Stimulated activated CD8-positive, alpha-beta memory T cell treated with anti-CD3 and anti-CD28 coated beads, Interleukin-12 subunit alpha, Interleukin-12 subunit beta, amount 100 ng/mL, for 4 hours (primary cell): ENCODE measurements at places on chromosomes 7 and 10.
A peak's percentile ranks its signal among the peaks of the same experiment; 100 is the strongest.

DNA sequence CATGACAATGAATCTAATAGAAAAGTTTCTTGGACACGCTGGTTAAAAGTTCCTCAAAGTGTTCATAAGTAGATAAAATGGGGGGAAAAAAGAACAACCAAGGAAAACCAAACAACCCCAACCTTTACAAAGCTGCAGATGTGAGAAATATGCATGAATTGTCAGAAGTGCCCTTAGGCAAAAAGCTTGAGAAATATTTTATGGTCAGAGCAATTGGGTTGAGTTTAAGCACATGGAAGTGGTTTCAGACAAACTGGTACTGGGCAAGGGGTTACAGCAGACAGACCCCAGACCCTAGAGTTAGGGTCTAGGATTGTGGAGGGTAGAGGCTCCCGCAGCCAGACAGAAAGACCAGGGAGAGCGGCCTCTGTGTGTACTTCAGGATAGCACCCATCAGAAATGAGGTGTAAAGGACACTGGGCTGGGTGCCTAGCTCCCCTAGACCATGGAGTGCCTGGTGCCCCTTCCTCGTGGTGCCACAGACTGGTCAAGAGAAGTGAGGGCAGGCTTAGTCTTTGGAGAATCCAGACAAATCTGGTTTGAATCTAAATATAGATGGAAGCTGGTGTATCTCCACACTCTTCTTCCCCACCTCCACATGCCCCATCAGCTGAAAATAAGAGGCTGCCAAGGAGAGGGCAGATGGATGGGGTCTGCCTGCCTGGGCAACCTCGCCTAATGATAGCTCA is 37.3 kb downstream of the PNLIPRP2 start:
- DNase-seq = no peak

DNA sequence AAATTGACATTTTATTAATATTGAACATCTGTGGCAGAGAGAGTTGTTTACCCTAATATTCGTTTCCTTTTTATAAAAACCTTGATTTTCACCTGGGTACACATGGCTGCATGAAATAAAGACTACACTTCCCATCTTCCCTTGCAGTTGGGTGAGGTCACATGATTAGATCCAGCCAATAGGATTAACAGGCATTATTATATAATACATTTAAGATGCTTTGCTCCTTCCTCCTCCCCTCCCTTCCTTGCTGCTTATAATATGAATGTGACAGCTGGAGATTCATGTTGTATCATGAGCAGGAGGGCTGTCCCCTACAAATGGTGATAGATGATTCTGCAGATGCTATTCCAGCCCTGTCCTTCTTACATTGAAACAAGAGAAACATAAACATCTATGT is 146.6 kb downstream of the SH2D4B start:
- DNase-seq = no peak

DNA sequence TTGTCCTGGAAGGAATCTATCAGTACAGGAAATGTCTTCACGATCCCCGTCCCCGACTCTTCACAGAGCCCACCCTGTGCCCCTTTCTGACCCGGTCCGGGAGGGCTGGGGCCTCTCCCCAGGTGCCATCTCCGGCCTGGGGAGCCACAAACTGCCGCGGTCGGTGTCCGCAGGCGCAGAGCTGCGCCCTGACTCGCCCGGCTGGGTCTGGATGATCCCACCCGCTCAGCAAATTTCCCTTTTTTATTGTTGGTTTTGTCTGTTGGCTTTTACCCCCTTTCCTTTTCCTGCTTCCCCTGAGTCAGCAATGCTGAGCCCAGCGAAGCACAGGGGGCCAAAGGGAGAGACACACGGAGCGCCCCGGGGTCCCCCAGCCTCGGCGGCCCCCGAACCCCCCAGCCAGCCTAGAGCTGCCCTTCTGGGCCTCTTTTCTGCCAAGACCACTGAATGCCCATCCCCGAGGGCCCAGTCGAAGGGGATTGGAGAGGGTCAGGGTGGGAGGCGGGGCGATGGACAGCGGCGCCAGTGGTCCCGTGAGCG is 30.9 kb downstream of the LEP start:
- DNase-seq = no peak

- no peak for DNase-seq
Observed at GRCh38 chr10:113122947-113123346, 172.9 kb downstream of the TCF7L2 start.

- DNase-seq = no peak
Observed at GRCh38 chr10:77188521-77188920, 449.1 kb downstream of the KCNMA1 start.

DNA sequence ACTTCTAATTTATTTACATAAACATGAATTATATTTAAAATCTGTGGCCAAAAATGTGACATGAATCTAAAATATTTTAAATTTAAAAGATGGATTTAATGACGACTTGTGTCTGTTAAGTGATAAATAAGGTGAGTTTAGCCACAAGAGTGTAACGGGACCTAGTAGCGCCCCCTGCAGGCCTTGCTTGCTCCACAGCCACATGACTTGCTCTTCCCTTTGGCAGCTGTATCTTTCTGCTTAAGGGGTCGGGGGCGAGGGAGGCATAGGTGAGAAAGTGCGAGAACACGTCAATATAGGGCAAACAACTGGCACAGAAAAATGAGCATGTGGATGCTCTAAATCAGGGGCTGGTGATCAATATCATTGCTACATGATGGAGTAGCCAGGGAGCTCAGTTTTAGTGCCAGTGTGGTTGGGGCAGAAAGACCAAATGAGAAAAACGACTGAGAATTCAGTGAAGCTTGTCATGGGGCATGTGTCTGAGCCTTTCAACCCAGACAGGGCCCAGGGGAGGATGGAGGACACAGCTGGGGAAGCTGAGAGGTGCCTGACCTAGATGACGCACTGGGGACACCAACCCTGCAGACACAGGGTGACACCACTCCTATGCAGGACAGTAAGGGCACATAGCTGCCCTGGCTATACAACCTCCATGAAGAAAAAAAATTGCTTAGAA is 49.8 kb downstream of the PAXIP1 start:
- peak; percentile 24 for DNase-seq

DNA sequence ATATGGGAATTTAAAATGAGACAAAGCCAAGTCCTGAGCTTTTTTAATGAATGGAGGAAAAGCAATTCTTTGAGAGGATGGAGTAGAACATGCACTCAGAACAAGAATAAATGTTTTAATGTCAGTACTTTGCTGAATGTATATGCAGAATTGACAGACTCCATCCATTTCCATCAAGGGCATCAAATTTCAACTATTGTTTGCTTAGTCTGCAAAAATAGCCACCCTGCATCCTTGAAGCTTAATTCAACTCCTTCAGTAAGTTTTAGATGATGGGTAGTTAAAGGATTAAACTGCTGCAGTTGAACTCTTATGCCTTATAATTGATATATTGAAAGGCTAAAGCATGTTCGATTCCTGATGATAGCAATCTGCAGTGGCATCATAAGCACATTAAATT is 99.7 kb upstream of the IFRD1 start:
- DNase-seq = no peak

DNA sequence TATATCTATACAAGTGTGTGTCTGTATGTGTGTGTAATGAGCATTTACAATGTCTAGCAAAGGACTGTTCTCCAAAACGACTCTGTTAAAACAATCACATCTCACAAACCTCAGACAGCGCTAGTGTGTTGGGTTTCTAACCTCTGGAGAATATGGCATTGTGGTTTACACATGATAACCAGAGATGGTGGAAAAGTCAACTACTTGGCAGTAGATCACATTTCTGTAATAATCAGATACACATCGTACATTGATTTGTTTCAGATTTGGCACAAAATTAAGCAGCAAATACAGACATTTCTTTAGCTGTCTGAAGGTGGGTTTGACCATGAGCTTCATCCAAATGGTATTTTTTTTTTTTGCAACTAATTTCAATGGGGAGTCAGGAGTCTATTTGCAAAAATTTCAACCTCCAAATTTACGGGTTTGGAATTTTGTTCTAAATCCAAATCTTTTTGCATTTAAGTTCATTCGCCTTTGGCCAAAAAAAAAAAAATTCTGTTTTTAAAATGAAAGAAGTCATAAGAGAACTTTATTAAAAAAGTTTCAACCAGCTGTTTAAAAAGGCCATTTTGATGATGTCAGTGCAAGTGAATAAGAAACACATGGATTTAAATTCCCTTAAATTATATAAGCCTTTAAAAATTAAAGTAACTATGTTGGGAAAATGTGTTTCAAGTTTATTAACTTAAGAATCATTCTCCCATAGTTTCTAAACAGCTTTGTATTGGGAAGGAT is 127.8 kb downstream of the TMEM26 start:
- no peak for DNase-seq

GRCh38 chr7:34322841-34323240 is 335.2 kb upstream of the NPSR1 start:
- DNase-seq = no peak
